Stimulated activated CD8-positive, alpha-beta memory T cell treated with anti-CD3 and anti-CD28 coated beads, Interleukin-12 subunit alpha, Interleukin-12 subunit beta, amount 100 ng/mL, for 4 hours (primary cell): ENCODE measurements at places on chromosomes 13 and 19.

DNA sequence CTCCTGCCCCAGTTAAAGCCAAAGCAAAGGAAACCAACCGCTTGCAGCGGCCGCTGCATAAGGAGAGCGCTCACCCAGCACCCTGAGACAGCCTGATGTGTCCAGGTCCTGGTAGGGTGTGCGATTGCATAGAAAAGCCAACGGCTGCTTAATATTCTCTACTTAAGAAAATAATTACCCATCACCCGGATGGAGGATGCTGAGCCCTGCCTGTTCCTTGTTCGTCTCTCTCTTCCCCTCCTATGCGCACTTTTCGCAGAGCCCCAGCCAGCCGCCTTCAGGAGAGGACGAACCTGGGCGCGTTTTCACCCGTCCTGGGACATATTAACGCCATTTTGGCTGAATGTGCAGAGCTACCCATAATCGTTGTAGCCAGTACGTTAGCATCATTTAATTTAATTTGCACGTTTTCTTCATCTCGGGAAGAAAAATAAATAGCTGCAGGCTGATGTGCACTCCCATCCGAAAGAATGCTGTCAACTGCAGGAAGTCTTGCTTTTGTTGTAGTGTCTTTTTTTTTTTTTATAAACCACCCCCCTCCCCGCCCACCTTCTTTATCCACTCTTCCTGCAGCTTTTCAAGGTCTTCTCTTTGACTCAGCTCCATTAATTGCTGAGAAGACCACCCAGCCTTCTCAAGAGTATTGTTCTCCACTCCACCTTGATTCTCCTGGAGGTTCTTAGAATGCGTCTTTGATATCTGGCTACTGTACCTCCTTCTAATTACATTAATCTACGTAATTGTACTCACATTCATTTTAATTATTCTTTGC, 214.5 kb downstream of the TEX29 start:
- DNase-seq, result no peak

DNA sequence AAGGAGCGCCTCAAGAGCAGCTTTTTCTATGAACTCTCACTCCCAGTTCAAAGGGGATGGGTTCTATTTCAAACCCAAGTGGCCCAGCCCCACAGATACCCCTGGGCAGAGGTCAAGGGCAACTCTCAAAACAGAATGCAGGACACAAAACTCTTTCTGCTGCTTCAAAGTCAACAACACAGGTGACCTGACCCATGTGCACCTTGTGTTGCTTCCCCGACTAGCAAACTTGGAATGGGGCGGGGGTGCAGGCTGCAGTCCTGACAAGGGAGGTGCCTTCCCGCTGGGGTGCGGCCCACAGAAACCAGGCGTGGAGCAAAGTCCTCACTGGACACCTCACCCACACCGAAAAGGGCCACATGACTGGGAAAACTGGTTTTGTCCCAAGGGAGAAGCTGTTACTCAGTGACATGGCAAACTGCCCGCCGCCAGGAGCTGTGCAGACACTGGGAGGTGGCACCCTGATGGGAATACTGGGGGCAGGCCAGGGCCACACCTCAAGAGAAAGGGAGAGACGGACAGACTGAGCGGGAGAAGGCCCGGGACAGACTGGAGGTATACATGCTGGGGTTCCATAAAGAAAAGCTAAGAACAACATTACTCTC, 17.4 kb downstream of the ZC3H4 start:
- no peak for DNase-seq

DNA sequence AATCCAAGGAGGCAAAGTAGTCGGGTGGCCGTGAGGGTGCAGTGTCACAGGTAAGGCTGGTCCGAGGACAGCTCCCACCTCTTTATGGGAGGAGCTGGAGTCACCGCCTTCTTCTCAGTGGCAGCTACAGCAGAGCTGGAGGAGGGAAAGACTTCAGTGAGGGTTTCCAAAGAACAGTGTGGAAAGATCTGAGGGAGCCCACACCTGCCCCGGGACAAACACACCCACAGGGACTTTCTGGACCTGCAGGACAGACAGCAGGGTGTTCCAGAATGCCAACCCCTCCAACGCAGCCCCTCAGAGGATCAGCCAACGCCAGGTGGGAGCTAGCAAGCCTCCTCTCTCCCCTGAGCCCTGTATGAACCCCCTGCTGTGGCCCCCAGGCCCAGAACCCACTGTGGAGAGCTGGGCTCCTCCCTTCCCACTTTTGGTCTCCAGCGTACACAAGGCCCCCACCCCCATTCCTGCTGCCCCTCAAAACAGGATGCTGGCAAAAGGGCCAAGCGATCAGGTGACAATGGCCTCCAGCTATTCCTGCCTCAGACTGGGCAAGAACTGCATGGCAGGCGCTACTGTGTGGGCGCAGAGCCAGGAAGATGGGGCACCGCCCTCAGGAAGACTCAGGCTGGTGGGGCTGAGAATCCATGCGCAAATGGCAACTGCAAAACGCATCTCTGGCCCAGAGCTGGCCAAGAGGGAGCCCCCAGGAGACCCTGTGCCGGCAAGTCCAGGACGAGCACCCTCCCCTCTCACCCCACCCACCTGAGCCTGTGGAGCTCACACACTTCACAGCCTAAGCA, 3.5 kb upstream of the CD320 start:
- DNase-seq, result no peak

DNA sequence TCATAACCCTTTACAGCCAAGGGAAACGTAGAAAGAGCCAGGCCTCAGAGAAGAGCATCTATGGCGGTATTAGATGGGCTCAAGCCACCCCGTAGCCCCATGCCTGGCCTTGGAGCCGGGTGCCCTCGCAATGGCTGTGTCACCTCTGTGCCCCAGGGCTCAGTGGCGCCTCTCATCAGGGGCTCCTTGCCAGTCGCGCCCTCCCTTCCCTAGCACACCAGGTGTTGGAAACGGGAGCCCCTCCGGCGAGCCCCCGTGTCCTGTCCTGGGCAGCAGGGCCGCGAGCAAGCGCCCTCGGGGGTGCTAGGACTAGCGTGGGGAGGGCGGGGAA, 453 bp downstream of the ZNF256 start:
- DNase-seq, result no peak

DNA sequence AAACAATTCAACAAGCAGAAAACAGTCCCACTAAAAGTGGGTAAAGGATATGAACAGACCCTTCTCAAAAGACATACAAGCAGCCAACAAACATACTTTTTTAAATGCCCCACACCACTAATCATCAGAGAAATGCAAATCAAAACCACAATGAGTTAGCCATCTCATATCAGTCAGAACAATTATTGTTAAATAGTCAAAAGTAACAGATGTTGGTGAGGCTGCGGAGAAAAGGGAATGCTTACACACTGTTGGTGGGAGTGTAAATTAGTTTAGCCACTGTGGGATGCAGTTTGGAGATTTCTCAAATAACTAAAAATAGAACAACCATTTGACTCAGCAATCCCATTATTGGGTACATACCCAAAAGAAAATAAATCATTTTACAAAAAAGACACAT, 8.7 kb downstream of the ZNF529 start:
- no peak for DNase-seq

- DNase-seq, result no peak
Measured at GRCh38 chr19:18762125-18763023, 28.7 kb downstream of the COMP start.

- no peak for DNase-seq
Measured at GRCh38 chr13:106183410-106184065, 351.9 kb downstream of the EFNB2 start.
